ENCODE measurements at places on chromosomes 5 and 9. TPM values are rescaled to one million over a fixed set of nuclear protein-coding genes. Genes with fewer than 3 reads are reported as not detected.

DNA sequence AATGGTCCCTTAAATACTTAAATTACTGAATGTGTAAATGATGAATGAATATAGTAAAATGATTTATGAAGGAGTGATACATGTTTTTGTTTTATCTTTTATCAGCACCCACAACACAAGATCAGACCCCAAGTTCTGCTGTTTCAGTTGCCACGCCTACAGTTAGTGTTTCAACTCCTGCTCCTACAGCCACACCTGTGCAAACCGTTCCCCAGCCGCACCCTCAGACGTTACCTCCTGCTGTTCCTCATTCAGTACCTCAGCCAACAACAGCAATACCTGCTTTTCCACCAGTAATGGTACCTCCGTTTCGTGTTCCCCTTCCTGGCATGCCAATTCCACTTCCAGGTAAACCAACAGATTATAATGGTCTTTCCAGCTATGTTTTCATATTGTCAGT is 16.3 kb downstream of the TCERG1 start:
- no peak for DNase-seq
- H3K4me1 ChIP-seq, result no peaks in the 10 kb centered on the region
- H3K36me3 ChIP-seq, result peaks cover 26% of the 10 kb centered on the region
- H3K4me3 ChIP-seq, result no peak overlapping the region

The C9orf50 gene
- not detected for total RNA-seq

The FAM153A gene
- 0.46 TPM for total RNA-seq

DNA sequence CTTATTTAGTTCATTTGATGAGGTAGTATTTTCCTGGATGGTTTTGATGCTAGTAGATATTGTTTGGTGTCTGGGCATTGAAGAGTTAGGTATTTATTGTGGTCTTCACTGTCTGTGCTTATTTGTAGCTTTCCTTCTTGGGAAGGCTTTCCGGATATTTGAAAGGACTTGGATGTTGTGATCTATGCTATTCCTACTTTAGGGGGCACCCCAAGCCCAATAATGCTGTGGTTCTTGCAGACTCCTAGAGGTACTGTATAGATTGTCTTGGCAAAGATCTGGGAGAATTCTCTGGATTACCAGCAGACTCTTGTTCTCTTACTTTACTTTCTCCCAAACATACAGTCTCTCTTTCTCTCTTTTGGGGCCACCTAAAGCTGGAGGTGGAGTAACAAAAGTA is 315.7 kb downstream of the MAT2B start:
- no peak for DNase-seq
- H3K4me3 ChIP-seq, result no peak overlapping the region
- no peaks in the 10 kb centered on the region for H3K36me3 ChIP-seq

GRCh38 chr5:117623042-117623805 is 1048.6 kb upstream of the SEMA6A start:
- H3K27me3 ChIP-seq, result no peaks in the 10 kb centered on the region
- no peak overlapping the region for H3K4me3 ChIP-seq
- no peaks in the 10 kb centered on the region for H3K4me1 ChIP-seq
- no peaks in the 10 kb centered on the region for H3K36me3 ChIP-seq

The RGMB gene
- 25.3 TPM for total RNA-seq

DNA sequence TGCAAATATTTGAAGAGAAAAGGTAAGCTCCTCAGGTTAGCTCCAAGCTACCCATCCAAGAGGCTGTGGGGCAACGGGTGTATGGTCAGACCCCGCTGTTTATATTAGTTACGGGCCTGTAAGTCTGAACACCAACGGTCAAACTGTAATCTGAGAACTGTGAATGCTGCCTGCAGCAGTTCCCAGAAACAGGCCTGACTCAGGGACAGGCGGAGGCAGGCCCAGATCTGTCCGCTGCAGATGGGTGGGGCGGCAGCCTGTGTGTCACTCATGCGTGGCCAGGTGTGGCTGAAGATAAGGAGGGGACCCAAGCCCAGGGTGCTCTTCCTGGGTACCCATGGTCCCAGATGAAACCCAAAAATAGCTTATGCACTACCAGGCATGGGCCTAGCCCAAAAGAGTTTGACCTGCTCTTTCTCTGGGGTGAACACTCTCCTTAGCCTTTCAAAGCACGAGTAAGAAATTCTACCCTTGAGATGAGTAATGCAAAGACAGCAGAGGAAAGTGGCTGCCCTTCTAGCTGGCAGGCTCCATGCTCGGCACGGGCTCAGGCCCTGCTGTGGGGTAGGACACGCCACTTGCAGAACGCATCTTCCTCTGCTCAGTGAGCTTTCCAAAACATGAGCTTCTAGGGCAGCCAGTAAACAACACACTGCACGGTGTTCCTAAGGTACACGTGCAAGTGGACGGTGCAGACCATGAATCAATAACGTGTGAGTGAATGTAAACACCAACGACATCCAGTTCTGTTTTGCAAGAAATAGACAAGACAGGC is 9.1 kb downstream of the UBAC1 start:
- H3K27me3 ChIP-seq, result no peaks in the 10 kb centered on the region
- peaks cover 17% of the 10 kb centered on the region for H3K36me3 ChIP-seq
- DNase-seq, result no peak
- no peak overlapping the region for H3K4me3 ChIP-seq
- H3K27ac ChIP-seq, result no peak overlapping the region
